ENCODE measurements at places on chromosomes 11 and 22.

- no peak for DNase-seq
Measured at GRCh38 chr11:57094181-57094935, 87.4 kb upstream of the LRRC55 start.

DNA sequence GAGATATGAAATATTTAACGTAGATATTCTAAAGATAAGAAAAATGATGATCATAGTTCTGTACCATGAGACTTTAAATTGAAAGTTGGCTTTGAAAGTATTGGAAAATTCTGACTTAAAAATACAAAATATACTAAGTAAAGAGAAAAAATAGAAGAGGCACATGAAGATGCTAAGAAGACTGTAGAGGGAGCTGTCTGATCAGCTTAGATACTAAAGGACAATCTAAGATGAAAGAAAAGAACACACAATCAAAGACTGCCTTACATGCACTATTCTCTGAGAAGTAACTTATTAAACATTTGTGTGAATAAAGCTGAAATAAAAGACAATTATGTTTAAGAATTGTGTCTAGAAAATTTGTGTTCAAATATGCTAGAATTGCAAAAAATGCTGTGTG is 55.1 kb downstream of the RBMXL2 start:
- no peak for DNase-seq

DNA sequence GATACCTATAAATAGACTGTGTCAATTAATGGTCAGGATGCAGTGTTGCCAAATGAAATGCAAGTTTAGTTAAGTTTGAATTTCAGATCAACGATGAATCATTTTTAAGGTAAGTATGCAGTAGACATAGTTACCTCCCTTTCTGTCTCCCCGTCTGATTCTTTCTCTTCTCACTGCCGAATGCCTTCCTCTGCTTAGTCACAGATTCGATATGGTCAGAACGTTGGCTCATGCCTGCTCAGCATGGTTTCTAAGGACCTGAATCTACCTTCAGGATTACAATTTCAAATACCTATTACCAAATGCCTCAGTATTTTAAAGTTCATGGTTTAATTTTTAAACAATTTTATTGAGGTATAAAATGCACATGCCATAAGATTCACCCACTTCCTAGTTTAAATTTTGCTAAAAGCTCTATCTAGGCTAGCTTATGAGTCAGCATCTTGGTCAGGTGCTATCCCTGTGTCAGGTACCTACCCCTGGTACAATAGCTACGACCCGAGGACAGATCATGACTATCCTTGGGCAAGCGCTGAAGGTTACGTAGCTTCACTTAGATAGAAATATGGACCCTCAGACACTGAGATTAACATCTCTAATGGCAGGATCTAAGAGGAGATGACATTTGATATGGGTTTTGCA is 78.2 kb upstream of the SPON1 start:
- no peak for DNase-seq

DNA sequence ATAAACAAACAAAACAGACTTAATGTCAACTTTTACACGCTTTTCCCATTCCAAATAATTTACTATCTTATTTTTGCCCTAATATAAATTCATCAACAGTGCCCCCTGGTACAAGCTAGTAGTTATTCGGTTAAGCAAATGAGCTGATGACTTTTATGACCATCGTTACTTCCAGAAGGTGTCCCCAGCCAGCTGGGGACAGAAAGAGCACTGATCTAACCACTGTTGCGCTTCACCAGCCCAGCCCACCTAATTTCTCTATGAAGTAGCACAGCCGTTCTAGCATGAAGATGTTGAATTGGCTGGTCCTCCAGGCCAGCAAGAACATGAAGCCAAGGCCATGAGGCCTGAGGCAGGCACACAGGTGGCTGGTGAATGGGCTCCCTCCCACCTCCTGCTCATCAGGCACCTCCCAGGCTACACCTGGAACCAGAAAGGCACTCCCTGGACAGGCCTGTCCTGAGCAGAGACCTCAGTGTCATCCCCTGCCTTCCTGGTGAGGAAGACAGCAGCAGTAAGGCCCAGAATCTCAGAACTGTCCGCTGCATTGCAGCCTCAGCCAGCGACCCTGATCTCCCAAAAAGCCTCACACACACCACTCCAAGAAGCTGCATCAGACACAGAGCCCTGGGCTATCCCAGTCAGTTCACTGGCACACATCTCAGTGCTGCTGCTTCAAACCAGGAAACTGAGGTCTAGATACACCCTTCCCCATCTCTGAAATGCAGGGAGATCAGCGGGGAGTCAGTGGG is 12.9 kb downstream of the GNB1L start:
- no peak for DNase-seq

GRCh38 chr11:8098879-8099278 is 17.9 kb downstream of the TUB start:
- no peak for DNase-seq

DNA sequence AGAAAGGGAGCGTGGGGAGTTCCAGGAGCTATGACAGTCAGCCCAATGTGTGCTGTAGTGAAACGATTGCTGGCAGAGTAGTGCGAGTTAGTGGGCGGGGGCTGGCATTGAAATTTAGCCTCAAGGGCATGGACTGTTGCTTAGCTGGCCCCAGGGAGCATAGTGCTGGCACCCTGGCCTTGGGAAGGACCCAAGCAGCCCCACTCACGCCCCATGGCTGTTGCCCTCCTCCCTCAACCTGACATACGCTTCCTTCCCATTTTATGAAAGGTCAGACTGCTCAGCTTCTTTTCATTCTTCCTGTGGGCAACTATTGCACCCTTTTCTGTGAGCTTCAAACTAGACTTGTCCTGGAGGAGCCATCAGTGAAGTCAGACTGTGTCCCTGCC is 52.0 kb upstream of the SUSD2 start:
- no peak for DNase-seq

GRCh38 chr11:122655527-122656072 is at the start of gene UBASH3B:
Gene UBASH3B, plus strand, starts transcription at chr11:122655722. Its CDS starts 328 bp downstream, at chr11:122656050.
- peak; percentile 70 for DNase-seq

DNA sequence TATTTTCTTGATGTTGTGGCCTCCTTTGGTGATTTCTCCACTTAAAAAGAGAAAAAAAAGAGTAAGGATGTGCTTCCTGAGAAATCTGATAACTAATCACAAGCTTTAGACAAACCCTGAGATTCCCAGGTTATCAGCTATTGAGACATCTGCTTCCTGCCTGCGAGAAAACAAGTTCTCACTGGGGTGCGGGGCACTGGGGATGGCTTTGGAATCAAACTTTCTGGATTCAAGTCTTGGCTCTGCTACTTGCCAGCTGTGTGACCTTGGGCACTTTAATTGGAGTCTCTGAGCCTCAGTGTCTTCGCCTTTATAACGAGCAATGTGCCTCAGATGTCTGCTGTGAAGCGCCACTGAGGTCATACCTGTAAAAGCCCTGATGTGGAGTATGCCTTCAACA is 152.5 kb upstream of the NAV2 start:
- DNase-seq, result no peak

DNA sequence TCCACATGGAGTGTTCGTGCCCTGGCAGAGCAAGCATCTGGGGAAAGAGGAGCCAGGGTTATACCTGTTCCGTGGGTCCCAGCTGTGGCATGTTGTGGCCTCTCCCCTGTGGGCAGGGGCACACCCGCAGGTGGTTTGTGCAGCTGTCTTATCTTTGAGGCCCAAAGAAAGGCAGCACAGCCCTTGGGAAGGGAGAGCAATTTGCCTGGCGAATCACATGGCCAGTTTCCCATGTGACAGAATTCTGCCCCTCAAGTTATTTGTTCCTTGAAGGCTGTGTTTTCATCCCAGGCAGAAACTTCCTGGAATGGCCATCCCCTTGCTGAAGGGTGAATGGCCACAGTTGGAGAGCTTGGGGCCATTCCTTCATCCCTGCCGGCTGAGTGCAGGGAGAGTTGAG is 16.4 kb upstream of the COX8A start:
- no peak for DNase-seq

- DNase-seq, result no peak
Measured at GRCh38 chr11:362642-363442, 6.5 kb upstream of the B4GALNT4 start.

DNA sequence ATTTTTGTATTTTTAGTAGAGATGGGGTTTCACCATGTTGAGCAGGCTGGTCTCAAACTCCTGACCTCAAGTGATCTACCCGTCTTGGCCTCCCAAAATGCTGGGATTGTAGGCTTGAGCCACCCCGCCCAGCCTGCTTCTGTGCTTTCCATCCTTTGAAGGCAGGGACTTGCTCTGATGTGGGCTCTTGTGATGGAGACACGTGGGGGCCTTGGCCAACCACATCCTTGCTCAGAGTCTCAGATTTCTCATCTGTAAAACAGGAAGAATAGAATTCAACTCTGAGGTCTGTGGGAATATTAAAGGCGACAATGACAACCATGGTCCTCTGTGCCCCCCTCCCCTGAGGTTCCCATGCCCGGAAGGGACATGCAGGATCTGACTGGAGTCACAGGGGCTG is 3.8 kb upstream of the GGA1 start:
- DNase-seq, result no peak

GRCh38 chr11:93169950-93170561 is 27.7 kb downstream of the SLC36A4 start:
- no peak for DNase-seq

DNA sequence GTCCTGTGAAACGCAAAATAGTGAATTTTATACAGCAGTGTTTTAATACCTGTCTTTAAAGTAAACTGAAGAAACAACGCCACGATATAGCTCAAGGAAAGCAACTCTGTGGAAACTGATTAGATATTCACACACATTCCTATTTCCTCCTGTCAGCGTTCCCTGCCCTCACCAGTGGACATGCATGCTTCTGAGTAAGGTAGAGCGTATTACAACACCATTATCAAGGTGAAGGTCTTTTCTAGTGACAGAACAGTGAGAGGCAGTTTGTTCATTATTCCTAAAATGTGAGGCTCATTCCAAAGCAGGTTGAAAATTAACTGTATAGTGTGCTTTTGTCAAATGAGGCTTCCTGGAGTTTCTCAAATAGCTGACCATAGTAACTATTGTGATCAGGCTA is 153.1 kb downstream of the DDX10 start:
- no peak for DNase-seq

- no peak for DNase-seq
Measured at GRCh38 chr11:77127920-77128691, at the start of gene MYO7A. Gene MYO7A, plus strand, starts transcription at chr11:77128246. Its CDS starts 2,389 bp downstream, at chr11:77130635.

- no peak for DNase-seq
Measured at GRCh38 chr11:85109141-85109540, 518.0 kb downstream of the DLG2 start.

DNA sequence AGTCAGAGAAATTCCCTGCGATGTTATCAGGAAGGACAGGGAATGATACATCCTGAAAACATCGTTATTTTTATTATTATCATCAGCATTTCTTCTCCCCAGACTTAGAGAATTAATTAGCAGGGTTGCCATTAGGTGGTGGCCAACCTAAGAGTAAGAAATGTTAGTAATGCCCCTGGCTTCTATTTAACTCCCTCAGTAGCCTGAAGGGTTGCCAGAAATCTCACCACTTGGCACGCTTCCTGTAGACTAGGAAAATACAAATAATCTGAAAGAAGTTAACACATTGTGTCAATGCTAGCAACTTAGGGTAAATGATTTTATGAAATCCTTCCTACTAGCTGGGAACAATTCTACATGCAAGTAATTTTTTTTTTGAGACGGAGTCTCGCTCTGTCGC is 45.5 kb downstream of the ENDOD1 start:
- no peak for DNase-seq

DNA sequence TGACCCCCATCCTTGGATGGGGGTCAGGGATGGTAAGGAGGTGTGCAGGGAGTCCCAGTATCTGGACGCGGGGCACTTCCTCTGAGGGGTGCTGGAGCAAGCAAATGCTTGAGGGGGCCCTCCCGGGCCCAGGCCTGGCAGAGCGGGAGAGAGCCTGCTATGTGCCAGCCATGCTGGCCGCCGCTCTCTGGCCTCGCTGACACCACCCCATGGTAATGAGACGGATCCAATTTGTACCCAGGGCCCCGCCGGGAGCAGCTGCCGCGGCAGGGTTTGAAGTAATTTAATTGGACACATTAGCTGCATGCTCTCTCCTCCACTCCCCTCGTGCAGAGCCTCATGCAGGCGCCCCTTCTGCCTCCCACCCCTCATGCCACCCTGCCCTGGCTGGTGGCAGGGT is 6.3 kb downstream of the SYT7 start:
- DNase-seq, result no peak

- DNase-seq, result no peak
Measured at GRCh38 chr22:47872761-47873535, 1110.5 kb downstream of the TBC1D22A start.

GRCh38 chr11:8581300-8581699 is 12.7 kb downstream of the STK33 start:
- no peak for DNase-seq

DNA sequence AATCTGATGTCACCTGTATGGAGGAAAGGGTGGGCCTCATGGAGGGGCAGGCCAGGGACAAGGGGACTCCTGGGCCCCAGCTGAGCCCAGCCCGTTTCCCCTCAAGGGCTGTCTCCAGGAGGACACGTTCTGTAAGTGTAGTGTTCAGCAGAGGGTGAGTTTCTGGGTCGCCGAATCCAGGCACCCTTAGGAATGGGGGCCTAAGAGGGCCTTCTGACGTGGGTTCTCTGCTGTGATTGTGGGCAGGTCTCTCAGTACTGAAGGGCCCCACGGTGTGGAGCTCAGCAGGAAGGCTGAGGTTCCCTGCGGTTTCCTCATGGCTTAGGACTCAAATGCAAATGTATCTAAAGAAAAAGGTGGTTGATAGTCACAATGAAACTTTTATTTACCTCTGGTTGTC is 6.5 kb downstream of the PTDSS2 start:
- DNase-seq, result no peak

DNA sequence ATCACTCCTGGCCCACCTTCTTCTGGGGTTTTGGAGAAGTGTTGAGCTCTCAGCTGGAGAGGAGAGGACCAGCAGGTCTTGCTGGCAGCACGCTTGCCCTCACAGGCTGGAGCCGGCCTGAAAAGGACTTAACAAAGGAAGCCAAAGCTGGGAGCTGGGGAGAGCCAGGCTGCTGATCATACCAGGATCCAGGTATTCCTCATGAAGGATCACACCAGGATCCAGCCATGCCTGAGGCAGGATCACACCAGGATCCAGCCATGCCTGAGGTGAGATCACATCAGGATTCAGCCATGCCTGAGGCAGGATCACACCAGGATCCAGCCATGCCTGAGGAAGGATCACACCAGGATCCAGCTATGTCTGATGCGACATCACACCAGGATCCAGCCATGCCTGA is 17.0 kb downstream of the MRGPRD start:
- no peak for DNase-seq

- DNase-seq, result peak; percentile 70
Measured at GRCh38 chr11:17972987-17973386, 39.9 kb downstream of the SERGEF start.

- no peak for DNase-seq
Measured at GRCh38 chr22:22093743-22094142, 111.2 kb upstream of the TOP3B start.

GRCh38 chr11:128684549-128685401 is 9.1 kb upstream of the FLI1 start:
- DNase-seq, result no peak

Measured in fibroblast of skin of left biceps (primary cell).